ENCODE measurements at places on chromosomes 11 and 22. TPM values are rescaled to one million over a fixed set of nuclear protein-coding genes. Genes with fewer than 3 reads are reported as not detected.

- DNase-seq = no peak
Measured at GRCh38 chr22:20615021-20615420, 107.6 kb downstream of the MED15 start.

GRCh38 chr11:116932181-116932580 is 94.8 kb upstream of the APOA1 start:
- DNase-seq = no peak

The HEPHL1 gene
- total RNA-seq = not detected

The PSMA1 gene
- total RNA-seq = 160 TPM

DNA sequence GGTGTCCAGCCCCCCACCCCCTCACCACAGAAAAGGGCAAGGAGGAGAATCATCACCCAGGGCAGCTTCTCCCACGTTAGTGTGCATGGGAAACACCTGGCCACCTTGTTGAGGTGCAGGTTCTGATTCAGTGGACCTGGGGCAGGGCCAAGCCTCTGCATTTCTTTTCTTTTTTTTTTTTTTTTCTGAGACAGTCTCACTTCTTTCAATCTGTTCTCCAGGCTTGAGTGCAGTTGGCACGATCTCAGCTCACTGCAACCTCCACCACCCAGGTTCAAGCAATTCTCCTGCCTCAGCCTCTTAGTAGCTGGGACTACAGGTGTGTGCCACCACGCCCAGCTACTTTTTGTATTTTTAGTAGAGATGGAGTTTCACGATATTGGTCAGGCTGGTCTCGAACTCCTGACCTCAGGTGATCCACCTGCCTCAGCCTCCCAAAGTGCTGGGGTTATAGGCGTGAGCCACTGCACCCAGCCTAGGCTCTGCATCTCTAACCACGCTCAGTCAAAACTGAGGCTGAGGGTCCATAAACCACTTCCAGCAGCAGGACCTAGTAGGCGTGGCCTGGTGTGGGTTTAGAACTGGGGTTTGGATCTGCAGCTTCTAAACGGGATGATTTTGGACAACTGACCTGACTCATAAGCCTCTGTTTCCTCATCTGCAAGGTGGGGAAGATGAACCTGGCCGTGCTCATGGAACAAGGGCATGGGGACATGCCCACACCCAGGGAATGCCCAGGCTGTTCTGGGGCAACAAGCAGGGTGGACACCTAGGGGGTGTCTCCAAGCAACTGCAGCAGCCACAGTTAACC is 734 bp downstream of the ZP1 start:
- DNase-seq = no peak

DNA sequence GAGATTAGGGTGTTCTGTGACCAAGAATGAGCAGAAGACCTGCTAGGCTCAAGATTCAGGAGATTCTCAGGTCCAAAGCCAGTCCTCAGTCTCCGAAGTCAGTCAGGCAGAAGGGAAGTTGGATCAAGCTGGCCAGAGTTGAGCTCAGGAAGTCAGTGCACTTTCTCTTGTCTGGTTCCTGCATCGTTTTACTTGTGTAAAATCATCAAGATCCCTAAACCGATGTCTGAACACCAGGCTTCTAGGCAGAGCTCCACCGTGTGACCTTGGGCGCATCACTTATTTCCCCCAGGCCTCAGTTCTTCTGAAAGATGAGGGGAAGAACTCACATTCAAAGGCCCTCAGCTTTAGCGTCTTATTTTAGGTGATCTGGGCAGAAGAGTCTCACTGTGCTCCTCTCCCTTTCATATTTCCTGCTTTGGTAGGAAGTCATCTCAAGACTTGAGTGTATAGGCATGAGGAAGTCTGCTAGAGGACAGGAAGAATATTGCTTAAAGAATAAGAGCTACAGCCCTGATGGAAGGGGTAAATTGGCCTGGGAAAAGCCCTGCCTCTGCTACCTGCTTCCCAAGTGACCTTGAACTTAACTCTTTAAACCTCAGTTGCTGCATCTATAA is 20.2 kb downstream of the NF2 start:
- DNase-seq = no peak

The OR51B4 gene
- not detected for total RNA-seq

All from HFFc6 (cell line).